ENCODE measurements at places on chromosomes 3 and 15.

- DNase-seq, result no peak
Measured at GRCh38 chr15:73765778-73766177, 12.6 kb upstream of the INSYN1 start.

GRCh38 chr3:192848371-192849233 is 69.1 kb downstream of the MB21D2 start:
- DNase-seq, result no peak

DNA sequence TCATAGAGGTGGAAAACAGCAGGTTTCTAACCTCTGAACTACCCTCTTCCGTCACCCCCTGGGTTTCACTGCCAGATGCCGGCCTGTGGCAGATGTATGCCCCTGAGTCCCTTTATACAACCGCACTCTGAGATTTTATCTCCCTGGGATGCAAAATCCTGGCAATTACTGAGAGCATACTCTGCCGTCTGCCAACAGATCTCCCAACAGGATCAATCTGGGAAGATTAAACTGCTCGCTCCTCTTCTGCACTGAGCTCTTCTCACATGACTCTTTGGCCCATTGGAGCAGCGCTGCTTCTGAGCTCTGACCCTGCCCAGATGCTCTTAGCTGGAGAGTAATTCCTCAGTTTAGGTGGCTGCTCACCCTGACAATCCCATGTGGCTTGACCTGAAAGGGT is 133.2 kb downstream of the LIPC start:
- no peak for DNase-seq

- DNase-seq, result no peak
Measured at GRCh38 chr3:195932418-195933043, 24.2 kb upstream of the TNK2 start.

DNA sequence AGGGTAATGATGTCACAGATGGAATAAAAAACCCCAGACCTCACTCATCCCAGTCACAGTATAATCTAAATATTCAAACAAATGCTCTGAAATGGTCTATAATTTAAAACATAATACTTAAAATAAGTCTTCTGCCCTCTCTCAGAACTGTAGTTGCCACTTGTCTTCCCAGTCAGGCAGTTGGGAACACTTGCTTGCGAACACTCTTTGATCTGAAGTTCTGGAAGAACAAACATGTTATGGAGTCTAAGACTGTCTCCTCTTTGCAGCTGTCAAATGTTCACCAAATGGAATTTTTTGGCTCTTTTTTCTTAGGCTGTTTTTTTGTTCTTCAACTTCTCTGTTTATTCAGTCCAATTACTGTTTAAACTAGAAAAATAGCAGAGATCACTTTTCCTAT is 711.1 kb upstream of the GOLIM4 start:
- no peak for DNase-seq

- no peak for DNase-seq
Measured at GRCh38 chr15:57405133-57405532, 28.8 kb downstream of the CGNL1 start.

GRCh38 chr3:98793971-98794370 is 30.8 kb downstream of the ST3GAL6 start:
- DNase-seq, result no peak

DNA sequence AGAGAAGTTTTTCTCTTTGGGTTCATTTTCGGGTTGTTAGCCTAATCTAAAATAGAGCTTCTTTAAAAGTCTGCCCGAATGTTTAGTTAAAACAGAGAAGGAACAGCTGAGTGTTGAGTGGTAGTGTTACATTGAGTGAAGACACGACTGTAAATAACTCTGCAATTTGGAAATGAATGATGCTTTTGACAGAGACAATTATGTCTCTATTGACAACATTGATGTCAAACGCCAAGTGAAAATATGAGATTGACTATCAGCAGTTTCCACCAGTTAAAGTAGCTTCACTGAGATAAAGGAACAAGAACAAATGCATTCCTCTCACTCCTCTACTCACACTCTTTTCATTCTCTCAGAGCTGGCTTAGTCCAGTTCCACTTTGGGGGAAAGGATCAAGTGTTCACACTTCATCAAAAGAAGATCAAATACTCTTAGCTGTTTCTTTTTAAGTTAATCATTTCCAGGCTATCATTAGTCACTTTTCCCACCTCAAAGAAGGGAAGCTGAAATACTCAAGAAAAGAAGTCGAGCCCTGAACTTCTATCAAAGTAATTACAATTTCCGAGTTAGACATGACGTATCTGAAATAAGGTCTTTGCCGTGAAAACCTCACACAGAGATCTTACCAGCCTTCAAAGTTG is 399.1 kb upstream of the DPH6 start:
- peak; percentile 64 for DNase-seq

- DNase-seq, result no peak
Measured at GRCh38 chr3:124861041-124861440, 26.1 kb downstream of the ITGB5 start.

GRCh38 chr3:153043729-153044328 is 118.2 kb upstream of the RAP2B start:
- DNase-seq, result peak; percentile 46

GRCh38 chr3:146160321-146160963 is 542 bp downstream of the PLOD2 start:
- peak; percentile 86 for DNase-seq

DNA sequence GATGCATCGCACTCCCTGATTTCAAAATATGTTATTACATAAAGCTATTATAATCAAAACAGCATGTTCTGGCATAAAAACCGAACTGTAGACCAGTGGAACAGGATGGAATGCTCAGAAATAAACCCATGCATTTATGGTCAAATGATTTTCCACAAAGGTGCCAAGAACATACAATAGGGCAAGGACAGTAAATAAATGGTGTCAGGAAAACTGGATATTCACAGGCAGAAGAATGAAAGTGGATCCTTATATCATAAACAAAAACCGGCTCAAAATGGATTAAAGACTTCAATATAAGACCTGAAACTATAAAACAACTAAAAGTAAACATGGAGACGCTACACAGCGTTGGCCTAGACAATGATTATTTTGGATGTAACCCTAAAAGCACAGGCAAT is 22.6 kb downstream of the USP50 start:
- no peak for DNase-seq
